ENCODE measurements at places on chromosomes 1 and 21. TPM values are rescaled to one million over a fixed set of nuclear protein-coding genes. Genes with fewer than 3 reads are reported as not detected.

SYPL2 gene
- polyA plus RNA-seq, result 0.24 TPM

AKR7A3 gene
- 2.6 TPM for polyA plus RNA-seq

LCE1C gene
- not detected for polyA plus RNA-seq

C1QC gene
- polyA plus RNA-seq, result 28.5 TPM

ZCCHC17 gene
- 46.5 TPM for polyA plus RNA-seq

CLCA4 gene
- polyA plus RNA-seq, result 0.05 TPM

FCRL6 gene
- 0.38 TPM for polyA plus RNA-seq

ATP1A4 gene
- 0.26 TPM for polyA plus RNA-seq

RNU1-2 gene
- 1.5 TPM for polyA plus RNA-seq

SVBP gene
- 72.2 TPM for polyA plus RNA-seq

FAM151A gene
- 0.93 TPM for polyA plus RNA-seq

ANKRD45 gene
- polyA plus RNA-seq, result 2.2 TPM

VAMP3 gene
- polyA plus RNA-seq, result 124 TPM

CYP4A11 gene
- 0.61 TPM for polyA plus RNA-seq

LRRC71 gene
- 4.7 TPM for polyA plus RNA-seq

CDK18 gene
- polyA plus RNA-seq, result 18.5 TPM

GBP4 gene
- polyA plus RNA-seq, result 25.1 TPM

OLFML2B gene
- 14.4 TPM for polyA plus RNA-seq

PGLYRP3 gene
- not detected for polyA plus RNA-seq

PCP4 gene
- polyA plus RNA-seq, result 6.6 TPM

NKAIN1 gene
- polyA plus RNA-seq, result 2.6 TPM

FOXD2 gene
- polyA plus RNA-seq, result 0.29 TPM

LDLRAD1 gene
- polyA plus RNA-seq, result 5.0 TPM

ASPM gene
- 24.2 TPM for polyA plus RNA-seq

B3GALT2 gene
- 18.1 TPM for polyA plus RNA-seq

C21orf91 gene
- polyA plus RNA-seq, result 20.9 TPM

STUM gene
- 2.1 TPM for polyA plus RNA-seq

CRYBG2 gene
- polyA plus RNA-seq, result 1.1 TPM

AADACL3 gene
- not detected for polyA plus RNA-seq

CASQ1 gene
- polyA plus RNA-seq, result 0.71 TPM

CYYR1 gene
- polyA plus RNA-seq, result 88.0 TPM

RGS16 gene
- polyA plus RNA-seq, result 4.4 TPM

GALE gene
- 19.1 TPM for polyA plus RNA-seq

C1orf56 gene
- 11.0 TPM for polyA plus RNA-seq

LRRN2 gene
- polyA plus RNA-seq, result 2.0 TPM

EXTL1 gene
- 0.80 TPM for polyA plus RNA-seq

LCE3A gene
- not detected for polyA plus RNA-seq

NGF gene
- 0.88 TPM for polyA plus RNA-seq

DDR2 gene
- polyA plus RNA-seq, result 44.7 TPM

SGIP1 gene
- polyA plus RNA-seq, result 10.2 TPM

PARK7 gene
- polyA plus RNA-seq, result 294 TPM

SMCP gene
- polyA plus RNA-seq, result not detected

SLC30A2 gene
- polyA plus RNA-seq, result 0.14 TPM

CRABP2 gene
- 108 TPM for polyA plus RNA-seq

TTLL7 gene
- 5.6 TPM for polyA plus RNA-seq

CACHD1 gene
- polyA plus RNA-seq, result 32.6 TPM

ANGPTL3 gene
- 0.67 TPM for polyA plus RNA-seq

ENAH gene
- polyA plus RNA-seq, result 198 TPM

TFF1 gene
- polyA plus RNA-seq, result not detected
